ENCODE measurements at places on chromosomes 1 and 21.

DNA sequence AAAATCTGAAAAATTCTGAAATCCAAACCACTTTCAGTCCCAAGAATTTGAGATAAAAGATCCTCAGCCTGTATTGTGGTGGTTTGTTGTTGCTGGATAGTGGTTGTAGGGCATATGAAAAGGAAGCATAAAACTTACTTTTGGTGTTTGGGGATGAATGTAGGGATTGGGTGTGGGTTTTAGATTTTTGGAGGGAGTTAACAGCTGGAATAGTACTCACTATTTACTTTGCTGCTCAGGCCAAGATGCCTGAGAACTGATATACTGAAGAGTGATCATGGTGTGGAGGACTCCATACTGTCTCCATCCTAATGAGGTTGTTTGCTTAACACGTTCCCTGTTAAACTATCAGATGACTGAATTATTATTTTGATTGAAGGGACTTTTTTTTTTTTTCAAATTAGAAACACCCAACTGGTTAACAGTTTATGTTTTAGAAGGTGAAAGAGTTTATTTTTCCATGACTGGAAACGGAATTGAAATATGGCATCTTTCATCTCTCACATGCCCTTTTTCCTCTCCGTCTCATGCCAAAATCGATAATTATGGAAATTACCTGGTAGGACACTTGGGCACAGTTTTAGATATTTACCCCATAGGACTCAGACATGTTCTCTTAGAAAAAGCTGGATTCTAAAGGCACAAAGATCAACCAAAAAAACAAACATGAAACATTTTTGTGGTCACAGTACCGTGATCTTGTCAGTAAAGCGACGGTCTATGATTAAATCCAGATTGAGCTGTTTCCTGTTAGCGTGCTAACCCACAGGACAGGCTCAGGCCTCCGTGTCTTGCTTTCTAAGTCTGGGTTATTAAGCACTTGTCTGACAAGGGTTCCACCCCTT, 37.3 kb downstream of the RGL1 start:
- DNase-seq, result no peak

- DNase-seq, result no peak
These were observed 432.6 kb downstream of the AMY1C start for GRCh38 chr1:104182251-104182650.

DNA sequence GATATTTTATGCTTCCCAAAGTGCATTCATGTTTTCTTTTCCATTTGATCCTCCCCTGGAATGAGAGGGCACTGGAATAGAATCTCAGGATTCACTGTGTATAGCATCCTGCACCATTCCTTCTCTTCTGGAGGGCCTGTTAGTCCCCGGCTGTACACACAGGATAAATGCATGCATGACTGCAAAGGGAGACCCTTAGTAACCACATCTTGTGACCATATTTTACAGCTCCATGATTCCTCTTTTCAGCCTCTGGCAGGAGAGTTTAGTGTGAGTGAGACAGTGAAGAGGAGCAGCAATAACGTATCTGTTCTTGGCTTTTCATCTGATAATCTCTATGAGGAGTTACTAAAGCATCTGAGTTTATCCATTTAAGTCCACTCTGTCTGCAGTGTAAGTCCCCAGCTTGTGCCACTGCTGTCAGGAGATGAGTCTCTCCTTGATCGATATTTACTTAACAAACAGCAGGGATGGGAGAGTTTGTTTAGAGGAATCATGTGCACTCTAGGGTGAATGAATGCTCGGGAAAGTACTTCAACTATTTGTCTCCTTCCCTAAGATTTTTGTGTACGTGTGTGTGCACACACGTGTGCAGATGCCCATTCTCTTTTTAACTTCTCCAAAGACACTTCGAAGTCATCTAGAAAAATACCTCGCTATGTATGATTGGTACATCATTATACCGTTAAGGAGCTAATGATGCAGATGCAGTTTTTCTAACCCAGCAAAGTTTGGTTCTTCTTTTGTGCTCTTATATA, 41.1 kb downstream of the PROX1 start:
- no peak for DNase-seq

GRCh38 chr21:40625991-40626390, 221.0 kb downstream of the DSCAM start:
- no peak for DNase-seq

- no peak for DNase-seq
These were observed 61.0 kb downstream of the POFUT2 start for GRCh38 chr21:45226540-45227326.

DNA sequence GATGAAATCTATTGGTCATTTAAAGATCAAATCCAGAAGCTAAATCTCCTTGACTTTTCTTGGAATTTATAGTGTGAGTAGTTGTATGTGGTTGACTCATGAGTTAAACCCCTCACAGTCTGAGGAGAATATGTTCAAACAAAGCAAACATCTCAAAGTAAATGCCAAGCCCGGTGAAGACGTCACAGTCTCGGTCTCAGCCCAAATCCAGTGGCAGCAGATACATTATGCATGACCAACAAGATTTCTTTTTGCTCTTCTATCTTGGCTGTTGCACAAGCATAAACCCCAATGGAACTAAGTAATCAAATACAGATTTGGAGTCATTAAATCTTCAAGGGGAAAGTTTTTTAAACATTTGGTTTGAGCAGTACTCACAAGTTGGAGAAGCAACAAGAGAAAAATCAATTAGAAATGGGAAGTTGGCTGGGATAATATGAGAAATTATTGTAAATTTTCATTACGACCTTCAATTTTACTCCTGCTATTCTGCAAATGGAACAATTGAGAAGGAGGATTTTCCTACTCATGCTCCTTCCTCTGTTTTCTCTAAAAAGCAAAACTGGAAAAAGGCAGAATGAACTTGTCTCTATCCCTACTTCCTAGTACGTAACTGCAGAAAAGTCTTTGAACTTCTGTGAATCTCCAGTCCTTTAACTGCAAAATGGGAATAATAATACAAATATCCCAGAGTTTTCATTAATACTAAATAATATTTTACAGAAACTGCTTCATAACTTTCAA, 575.8 kb downstream of the NUF2 start:
- DNase-seq, result no peak

- DNase-seq, result no peak
These were observed 252.2 kb downstream of the SMYD3 start for GRCh38 chr1:246254854-246255253.

- no peak for DNase-seq
These were observed 135.2 kb upstream of the RUNX3 start for GRCh38 chr1:25065321-25065721.

DNA sequence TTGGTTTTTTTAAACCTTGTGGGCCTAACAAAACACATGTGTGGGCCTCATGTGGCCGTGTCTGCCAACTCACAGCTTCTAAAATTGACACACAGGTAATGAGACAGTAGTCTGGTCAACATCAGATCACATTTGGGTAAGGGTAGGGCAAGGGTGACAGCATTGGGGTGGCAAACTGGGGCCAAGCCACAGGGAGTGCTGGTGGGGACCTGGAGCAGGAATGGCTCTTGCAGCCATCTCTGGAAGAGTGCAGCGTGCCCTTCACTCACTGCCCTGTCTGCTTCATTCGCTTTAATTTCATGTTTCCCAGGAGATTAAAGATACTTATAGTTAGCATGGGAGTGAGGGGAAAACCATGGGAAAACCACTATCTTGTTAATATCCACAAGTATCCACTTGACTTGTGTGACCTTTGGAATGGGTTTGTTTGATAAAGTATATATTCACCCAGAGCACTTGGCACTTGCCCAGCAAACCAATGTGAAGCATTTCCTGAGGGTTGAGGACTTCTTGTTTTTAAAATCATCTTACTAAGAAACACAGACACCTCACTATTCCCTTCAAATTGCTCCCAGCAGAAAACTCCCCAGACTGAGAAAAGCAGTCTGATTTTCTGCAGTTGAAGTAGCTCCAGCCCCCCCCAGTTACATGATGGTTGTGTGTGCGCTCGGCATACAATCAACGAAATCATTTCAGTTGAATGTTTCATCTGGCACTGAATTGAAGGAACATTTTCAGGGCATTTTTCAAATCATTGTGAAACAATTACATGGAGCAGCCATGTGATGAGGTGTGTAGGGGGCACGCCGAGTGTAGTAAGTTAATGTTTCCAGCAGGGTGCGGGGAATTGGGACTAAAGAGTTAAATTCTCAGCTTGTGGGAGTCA, 175.7 kb downstream of the VPS13D start:
- no peak for DNase-seq

DNA sequence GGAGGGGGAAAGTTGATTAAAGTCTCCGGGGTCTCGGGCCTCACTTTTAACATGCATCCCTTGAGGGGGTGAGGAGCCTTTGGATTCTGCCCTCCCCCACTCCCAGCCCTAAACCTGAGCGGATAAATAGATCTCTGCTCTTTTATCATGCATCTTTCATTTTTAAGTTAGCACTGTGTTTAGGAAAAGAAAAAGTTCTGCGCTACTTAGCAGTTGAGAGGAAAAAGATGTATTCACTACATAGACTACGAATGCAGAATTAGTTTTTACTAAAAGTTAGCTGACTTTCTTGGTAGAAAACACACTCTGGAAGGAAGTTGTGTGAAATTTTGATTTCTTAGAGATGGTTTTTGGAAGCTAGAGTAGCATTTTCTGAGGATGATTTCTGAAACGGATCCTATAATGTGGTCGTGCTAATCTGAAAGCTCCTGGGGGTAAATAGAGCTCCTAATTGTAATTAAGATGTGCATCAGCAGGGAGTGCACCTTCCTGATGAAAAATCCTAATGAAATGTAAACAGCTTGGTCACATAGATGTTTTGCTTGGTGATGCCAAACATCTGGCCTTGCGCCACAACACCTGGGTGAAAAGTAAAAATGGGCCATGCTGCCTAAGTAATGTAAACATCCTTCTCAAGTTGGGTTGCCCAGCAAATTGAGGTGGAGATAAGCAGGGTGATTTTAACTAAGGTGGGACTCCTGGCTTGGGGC, 1.8 kb downstream of the ROR1 start:
- no peak for DNase-seq

DNA sequence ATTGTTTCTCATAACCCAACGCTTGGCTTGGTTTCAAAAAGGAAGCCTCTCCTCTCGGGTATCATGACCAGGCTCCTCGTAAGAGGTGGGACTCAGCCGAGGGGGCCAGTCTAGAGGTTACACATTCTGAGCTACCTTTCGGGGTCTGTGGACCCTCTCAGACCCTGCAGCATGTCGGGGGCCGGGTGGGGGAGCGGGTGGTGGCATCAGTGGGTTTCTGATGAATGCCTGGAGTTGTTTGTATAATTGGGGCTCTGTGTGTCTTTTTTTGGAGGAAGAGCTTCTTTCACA, 229.3 kb downstream of the CAMTA1 start:
- DNase-seq, result no peak

- DNase-seq, result no peak
These were observed 21.9 kb downstream of the EFCAB14 start for GRCh38 chr1:46697053-46697452.

GRCh38 chr21:40555021-40555528, 291.9 kb downstream of the DSCAM start:
- no peak for DNase-seq

DNA sequence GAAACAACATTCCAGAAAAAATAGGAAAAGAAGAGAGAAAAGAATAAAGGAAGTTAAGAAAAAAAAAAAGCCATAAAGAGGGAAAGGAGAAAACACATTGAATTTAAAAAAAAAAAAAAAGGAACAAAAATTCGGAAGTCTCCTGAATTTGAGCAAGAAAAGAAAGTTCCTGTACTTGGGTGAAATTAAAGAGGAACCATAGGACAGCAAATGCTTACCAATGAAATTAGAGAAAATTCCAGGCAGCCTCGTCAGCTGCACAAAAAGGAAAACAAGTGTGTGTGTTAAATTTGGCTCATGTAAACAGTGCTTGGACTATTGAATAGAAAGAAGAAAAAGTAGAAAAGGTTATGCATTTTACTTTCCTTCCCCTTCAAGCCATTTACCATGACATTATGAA, 4.9 kb downstream of the IL12RB2 start:
- no peak for DNase-seq

DNA sequence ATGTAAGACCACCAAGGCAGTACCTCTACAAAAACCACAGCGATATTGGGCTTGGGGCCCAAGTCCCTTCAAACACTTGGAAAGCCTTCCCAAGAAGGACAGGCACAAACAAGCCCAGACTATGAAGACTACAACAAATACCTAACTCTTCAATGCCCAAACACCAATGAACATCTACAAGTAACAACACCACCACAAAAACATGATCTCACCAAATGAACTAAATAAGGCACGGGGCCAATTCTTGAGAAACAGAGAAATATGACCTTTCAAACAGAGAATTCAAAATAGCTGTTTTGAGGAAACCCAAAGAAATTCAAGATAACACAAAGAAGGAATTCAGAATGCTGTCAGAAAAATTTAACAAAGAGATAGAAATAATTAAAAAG, 86.8 kb downstream of the COL24A1 start:
- no peak for DNase-seq

- no peak for DNase-seq
These were observed 333.6 kb downstream of the KCTD3 start for GRCh38 chr1:215900684-215901083.

GRCh38 chr1:218900615-218901014, 273.1 kb upstream of the LYPLAL1 start:
- no peak for DNase-seq

DNA sequence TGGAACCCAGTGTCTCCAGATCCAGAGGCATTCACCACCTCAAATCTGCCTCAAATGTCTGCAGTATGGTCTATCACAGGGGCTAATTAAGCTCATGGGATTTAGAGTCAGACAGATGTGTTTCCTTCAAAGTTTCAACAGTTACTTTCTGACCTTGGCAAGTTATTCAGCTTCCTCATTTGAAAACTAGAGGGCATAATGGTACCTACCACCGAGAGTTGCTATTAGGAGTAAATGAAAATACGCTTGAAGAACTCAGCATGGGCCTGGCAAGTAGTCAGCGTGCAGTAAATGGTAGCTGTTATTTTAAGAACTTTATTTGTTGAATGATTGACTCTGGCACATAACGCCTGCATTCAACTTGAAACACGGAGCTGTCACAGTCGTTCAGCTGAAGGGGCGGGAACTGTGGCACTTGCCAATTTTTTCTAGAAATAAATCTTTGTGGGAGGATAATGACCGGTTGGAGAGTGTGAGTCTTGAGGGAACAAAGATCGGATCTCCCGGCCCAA, 1.2 kb upstream of the CAP1 start:
- DNase-seq, result no peak

DNA sequence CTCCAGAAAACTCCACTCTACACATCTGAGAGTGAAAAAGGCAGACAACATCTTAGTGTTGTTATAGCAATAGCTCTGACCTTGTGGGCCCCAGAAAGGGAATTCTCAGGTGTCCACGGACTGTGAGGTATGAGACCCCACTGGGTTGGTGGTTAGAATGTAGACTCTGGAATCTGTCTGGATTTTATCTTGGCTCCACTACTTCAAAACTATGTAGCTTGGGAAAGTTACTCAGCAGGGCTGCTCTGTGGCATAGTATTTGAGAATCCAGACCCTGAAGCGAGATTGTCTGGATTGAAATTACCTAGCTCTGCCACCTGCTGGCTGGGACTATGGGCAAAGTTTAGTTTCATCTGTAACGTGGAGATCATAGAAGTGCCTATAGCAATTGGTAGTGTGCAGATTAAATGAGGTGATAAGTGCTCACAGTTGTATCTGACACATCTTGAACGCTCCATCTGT, 25.8 kb downstream of the PRDM2 start:
- DNase-seq, result no peak

Measured in stimulated activated CD4-positive, alpha-beta T cell treated with anti-CD3 and anti-CD28 coated beads, Interleukin-1b, Interleukin-23, amount 100 ng/mL, for 1 hour (primary cell).